ENCODE measurements at places on chromosomes 1 and 21. TPM values are rescaled to one million over a fixed set of nuclear protein-coding genes. Genes with fewer than 3 reads are reported as not detected.
A peak's percentile ranks its signal among the peaks of the same experiment; 100 is the strongest.

S100A3 gene
- not detected for total RNA-seq

SPATA1 gene
- total RNA-seq = 0.65 TPM

SUSD4 gene
- 0.11 TPM for total RNA-seq

DNA sequence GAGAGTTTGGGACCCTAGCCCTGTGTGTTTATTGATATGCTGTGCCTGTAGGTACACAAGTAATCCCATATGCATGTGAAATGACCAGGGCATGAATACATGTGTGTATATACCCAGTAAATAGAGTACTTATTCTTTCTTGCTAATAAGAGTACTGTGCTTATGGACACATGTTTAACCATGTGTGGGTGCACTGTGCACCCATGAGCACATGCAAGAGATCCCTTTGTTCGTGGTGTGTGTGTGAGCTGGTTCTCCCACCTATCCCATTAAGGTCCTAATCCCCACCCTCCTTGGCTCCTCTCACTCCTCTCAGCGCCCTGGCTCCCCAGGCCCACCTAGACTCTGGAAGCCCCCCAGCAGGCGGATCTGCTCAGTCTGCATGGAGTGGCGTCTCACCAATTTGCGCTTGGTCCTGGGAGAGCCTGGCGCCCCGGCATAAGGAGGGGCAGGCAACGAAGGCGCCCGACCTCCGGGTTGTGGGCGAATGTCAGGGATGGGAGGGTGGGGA lies 2.2 kb upstream of the LIX1L start:
- no peak for ATAC-seq

DNA sequence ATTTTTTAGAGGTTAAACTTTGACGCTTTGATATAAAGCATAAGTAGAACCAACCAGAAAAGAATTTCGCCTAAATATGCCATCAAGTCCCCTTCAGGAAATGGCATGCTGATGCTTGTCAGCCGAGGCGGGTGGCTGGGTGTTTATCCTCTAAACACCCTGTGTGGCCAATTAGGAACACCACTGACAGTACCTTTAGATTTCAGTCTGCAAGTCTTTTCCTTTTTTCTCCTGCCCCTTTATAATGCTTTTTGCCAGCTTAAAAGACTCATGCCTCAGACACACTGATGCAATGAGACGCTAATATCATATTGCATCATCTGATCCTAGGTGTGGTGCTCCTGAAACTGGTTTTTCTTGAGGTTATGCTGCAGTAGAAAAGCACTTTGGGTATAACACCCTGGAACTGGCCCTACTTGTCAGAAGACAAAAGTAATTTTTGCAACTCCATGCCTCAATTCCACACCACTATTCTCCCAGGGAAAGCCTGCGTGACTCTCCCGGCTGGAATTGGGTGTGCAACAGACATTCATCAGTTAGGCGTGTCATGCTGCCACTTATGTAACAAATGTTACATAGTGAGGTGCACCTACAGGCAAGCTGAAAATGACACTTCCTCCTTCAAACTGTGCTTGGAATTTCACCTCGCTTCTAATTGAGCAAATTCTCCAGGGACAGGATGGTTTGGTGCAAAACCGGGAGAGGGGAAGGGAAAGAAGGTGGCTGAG lies 2.0 kb upstream of the RCC2 start:
- ATAC-seq = no peak

DNA sequence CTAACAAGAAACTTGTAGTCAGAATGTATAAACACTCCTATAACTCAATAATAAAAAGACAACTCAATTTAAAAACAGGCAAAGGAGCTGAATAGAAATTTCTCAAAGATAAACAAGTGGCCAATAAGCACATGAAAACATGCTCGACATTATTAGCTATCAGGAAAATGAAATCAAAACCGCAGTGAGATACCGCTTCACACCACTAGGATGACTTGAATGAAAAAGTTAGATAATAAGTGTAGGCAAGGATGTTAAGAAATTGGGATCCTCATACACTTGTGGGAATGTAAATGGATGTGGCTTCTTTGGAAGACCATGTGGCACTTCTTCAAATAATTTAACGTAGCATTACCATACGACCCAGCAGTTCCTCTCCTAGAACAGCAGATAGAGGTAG lies 8.9 kb downstream of the RALGPS2 start:
- no peak for ATAC-seq

- peak; percentile 16 for ATAC-seq
Observed at GRCh38 chr1:145979746-145980456, 15.4 kb downstream of the POLR3GL start.

- ATAC-seq = no peak
Observed at GRCh38 chr1:34780528-34780927, 486 bp upstream of the GJB3 start.

GRCh38 chr1:85146972-85147359 lies 53.9 kb downstream of the SYDE2 start:
- ATAC-seq = no peak

DNA sequence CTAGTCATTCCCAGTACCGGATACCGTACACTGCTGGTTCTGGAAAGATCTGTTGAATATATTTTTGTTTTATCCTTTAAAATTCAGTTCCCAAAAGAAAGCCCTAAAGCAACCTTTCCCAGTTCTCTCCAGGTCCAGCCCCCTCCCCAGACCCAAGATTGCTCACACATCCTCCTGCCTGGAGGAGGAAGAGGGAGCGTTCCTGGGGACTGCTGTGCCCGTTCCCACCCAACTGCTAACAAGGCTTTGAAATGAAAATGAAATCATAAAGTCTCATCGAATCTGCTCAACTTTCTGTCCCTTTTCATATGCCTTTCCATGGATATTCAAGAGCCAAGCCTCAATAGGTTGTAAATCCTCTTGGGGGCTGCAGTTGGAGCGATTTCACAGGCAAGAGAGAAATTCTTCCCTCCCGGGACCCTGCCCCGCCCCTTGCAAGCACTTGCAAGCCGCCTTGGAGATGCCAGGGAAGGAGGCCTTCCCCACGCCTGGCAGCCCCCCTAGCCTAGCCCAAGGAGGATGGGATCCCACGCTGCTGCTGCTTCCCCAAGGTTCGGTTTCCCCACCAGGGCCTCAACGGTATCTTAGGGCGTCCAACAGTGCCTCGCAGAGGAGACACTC lies 113.2 kb upstream of the CACHD1 start:
- no peak for ATAC-seq

DNA sequence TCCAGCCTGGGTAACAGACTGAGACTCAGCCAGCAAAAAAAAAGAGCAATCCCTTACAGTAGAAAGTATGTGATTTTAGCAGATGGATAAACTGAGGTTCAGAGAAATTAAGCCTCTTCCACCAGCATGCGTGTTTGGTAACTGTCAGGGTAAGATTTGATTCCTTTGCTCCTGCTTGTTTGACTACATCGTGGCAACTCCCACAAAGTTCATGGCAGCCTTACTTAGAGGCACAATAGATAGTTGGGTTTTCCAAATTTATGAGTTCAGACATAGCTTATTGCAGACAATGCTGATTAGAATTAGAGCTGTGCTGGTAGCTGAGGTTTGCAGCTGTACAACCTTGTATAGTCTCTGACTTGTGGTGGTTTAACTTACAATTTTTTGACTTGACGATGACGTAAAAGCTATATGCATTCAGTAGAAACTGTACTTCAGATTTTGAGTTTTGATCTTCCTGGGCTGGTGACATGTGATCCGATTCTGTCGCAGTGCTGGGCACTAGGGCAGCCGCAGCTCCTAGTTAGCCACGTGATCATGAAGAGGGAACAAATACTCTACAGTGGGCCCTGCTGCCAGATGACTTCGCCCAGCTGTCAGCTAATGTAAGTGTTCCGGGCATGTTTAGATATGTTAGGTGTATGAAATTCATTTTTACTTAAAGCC lies 167.8 kb downstream of the DHRS3 start:
- ATAC-seq = no peak

DNA sequence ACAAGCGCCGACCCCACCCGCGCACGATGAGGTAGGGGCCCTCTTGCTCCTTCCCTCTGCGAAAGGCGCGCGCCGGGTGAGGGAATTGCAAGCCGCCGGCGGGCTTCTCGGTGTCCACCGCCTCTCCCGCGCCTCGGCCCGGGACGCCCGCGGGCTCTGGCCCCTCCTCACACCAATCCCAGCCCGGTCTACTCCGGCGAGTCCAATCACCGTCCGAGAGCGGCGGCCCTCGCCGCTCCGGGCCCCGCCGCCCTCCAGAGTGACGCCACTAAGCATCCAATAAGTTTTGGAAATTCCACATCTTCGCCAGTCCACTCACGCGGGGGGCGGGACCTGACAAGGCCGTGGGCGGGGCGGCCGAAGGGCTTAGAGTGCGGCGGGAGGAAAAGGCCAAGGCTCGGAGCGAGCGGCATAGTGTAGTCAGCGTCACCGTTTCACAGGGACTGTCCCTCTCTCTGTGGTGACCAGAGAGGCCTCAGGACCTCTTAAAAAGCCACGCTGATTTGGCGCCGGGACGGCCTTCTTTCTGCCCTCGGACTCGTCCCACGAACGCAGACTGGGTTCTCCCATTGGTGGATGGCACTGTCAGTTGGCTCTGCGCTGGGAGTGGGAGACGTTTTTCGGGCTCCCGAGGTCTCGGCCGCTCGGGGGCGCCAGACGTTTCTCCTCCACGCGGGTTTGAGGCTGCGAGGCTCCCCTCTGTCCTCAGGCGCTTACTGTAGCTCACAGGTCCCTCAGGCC lies at the start of gene TRIM45:
TRIM45 (minus strand) TSS at position 161 of the 741 bp plus-strand sequence. CDS start 548 bp downstream, outside the sequence.
- peak; percentile 87 for ATAC-seq

DNA sequence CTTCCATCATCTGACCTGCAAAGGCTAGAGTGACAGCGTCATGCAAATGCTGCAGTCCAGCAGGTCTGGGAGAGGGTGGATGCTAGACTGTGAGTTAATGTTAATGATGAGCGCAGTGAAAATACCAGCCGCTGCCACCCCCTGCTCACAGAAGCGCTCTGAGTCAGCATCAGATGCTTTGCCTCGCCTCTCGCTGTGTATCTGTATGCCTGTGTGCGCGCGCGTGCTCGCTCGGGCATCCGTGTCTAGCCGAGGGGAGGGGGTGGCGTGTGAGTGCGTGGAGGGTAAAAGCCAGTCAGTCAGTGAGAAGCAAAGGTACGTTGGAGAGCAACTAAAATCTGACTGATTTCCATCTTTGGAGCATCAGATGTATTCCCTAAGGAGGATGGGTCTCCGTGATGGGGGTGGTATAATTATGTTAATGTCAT lies 858.7 kb downstream of the USP25 start:
- ATAC-seq = no peak

- peak; percentile 60 for ATAC-seq
Observed at GRCh38 chr1:179709841-179710329, 33.2 kb upstream of the FAM163A start.

GRCh38 chr21:28282833-28283232 lies 709.8 kb downstream of the LTN1 start:
- ATAC-seq = no peak

DNA sequence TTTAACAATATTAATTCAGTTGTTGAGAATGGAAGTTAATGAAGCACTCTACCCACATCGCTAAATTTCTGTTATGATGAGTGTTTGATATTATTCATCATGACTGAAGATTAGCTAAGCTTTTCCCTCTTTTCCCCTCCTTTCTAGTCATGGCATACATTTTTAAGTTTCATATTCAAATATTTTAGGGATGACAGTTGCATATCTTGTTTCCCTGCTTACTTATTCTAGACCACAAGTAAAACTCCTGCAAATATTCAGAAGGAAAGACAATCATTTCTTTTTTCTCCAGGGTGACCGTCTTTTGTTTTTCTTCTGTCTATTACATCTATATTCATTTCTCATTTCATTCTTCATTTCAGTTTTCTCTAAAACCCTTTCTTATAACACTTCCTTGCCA lies 906.0 kb downstream of the ADGRL2 start:
- ATAC-seq = no peak

DNA sequence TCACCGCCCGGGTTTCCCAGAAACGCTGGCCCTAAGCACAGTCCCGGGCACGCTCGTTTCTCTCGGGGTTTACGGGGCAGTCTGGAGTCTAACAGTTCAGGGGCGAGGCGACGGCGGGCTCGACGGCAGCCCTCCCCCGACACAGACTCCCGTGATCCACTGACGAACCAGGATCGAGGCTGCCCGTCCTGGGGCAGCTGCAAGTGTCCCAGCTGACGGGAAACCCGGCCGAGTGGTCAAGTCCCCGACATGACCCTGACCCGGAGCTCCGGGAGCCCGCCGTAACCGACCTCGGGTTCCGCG lies 494 bp downstream of the UBE2J2 start:
- peak; percentile 1 for ATAC-seq

GRCh38 chr1:182586380-182586779 lies 2.7 kb downstream of the RNASEL start:
- ATAC-seq = no peak

- ATAC-seq = no peak
Observed at GRCh38 chr1:22553104-22553880, 10.0 kb upstream of the EPHA8 start.

DNA sequence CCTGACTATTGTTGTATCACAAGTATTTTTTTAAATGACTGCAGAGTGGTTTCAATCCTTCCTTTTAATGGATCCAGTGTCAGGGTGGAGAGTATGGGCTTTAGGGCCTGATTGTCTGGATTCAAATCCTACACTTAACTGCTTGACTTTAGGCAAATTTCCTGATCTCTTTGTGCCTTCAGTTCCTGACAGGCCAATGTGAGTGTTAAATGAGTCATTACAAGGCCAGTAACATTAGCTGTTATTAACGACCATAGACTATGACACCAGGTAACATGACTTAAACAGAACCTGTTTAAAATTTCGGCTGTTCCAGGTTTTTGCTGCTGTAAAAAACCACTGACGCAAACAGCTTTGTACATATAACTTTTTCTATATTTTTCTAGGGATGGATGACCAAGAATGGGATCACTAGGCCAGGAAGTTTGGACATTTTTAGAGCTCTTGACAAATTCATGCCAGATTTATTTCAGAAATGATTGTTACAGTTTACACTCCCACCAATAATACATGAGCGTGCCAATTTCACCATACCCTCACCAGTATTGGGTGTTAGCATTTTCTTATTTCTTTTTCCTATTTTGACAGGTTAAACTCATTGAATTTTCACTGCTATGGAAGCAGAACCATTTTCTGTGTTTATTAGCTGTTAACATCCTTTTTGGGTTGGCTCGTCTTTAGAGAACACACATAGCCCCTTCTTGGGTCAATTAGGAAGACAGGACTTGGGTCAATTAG lies 11.3 kb downstream of the ZNF362 start:
- ATAC-seq = no peak

DNA sequence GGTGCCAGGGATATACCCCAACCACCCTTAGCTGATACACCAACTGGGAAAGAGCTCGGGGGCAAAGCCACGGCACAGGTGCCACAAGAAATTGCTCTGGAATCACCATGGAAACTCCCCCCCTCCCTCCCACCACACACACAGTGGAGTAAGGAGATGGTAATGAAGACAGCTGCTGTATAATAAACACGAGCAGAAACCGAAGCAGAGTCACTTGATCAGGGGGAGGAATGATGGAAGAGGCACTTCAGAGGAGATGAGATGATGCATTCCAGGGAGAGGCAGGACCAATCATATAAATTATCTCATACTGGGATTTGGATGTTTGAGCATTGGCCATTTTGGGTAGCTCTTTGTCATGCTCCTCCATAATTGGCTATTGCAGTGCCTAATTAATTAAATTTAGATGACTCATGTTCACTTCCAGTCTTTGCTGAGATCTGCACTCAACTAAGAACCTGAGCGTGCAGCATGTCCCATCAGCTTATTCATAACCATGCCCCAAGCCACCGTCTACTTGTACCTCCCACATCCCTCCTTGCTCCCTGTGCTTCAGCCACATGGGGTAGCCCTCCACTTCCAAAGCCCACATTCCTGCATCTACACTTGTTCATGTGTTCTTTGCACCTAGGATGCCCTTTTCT lies 189.5 kb downstream of the ZSCAN20 start:
- no peak for ATAC-seq

GRCh38 chr1:184947497-184948256 lies 26.6 kb downstream of the NIBAN1 start:
- ATAC-seq = no peak

- ATAC-seq = no peak
Observed at GRCh38 chr1:10812387-10812915, 16.0 kb upstream of the CASZ1 start.

- peak; percentile 58 for ATAC-seq
Observed at GRCh38 chr1:156245451-156246232, 2.2 kb downstream of the PAQR6 start.
